ENCODE measurements at places on chromosomes 2 and 18. TPM values are rescaled to one million over a fixed set of nuclear protein-coding genes. Genes with fewer than 3 reads are reported as not detected.

DNA sequence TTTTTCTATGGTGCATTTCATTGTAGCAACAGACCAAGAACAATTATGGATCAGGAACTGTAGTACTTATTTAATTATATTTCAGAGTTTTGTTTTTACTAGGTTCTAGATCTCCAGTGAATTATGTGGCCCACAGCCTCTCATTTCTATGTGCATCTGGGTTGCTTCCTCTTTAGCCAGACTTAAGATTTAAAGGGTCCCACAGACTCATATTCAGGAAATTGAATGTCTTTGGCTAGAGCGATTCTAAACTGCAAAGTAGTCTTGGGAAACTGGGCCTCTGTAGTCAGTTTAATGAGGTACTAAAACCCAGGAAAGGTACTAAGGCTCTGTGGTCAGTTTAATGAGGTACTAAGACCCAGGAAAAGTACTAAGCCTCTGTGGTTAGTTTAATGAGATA, 94.4 kb downstream of the LYPD6B start:
- DNase-seq = no peak

- no peak for DNase-seq
Observed at GRCh38 chr18:74778191-74778847, 180.6 kb downstream of the ZNF407 start.

The SS18 gene
- 12.7 TPM for total RNA-seq

The WNT10A gene
- total RNA-seq = not detected

The LYPD6 gene
- total RNA-seq = not detected

The CYBRD1 gene
- 15.7 TPM for total RNA-seq
